ENCODE measurements at places on chromosomes 11 and 22. TPM values are rescaled to one million over a fixed set of nuclear protein-coding genes. Genes with fewer than 3 reads are reported as not detected.

DNA sequence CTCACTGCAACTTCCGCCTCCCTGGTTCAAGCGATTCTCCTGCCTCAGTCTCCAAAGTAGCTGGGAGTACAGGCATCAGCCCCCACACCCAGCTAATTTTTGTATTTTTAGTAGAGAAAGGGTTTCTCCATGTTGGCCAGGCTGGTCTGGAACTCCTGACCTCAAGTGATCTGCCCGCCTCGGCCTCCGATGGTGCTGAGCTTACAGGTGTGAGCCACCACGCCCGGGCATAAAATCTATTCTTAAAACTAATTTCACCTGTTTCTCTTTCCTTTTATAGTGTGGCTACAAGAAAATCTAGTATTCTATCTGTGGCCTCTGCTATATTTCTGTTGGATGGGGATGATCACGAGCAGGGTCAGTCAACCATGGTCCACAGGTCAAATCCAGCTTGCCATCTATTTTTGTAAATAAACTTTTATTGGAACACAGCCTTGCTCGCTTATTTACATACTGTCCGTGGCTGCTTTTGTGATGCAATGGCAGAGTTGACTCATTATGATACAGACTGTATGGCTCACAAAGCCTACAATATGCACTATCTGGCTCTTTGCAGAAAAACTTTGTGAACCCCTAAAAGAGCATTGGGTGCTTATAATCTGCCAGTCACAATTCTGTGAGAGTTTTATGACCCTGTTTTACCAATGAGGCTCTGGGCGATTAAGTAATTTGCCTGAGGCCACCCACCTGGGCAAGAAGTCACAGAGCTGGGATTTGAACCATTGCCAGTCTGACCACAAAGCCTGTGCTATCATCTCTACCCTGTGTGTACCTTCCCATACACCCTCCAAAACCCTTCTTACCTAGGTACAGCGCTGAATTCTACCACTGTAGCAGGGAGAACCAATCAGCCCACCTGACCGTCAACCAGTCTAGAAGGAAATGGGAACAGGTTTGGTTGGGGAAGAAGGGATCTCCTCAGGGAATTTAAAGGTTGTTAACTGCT lies 28.3 kb downstream of the SLC1A2 start:
- no peak for DNase-seq

- DNase-seq: no peak
Observed at GRCh38 chr11:113721462-113722066, 15.5 kb upstream of the TMPRSS5 start.

- no peak for DNase-seq
Observed at GRCh38 chr22:39703091-39703490, 132.5 kb downstream of the CACNA1I start.

DNA sequence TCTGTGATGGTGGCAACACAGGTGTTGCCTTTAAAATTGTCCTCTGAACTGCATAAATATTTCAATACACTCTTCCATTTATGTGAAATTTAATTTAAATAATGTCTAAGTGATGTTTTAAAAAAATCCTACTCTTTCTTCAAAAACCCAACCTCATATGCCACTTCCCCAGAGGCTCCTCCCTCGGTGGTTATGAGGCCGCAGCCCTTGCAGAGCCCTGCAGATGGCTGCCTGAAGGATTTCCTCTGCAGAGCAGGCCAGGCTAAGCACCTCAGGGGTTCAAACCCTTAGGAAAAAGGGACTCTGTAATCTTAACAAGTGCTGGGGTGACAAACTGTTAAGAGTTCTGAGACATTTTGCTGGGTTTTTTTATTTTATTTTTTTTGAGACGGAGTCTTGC lies 25.2 kb downstream of the MORC2 start:
- no peak for DNase-seq

- DNase-seq: no peak
Observed at GRCh38 chr22:36971341-36972125, 47.7 kb downstream of the TST start.

GRCh38 chr11:128513915-128514681 lies 73.3 kb downstream of the ETS1 start:
- DNase-seq: no peak

DNA sequence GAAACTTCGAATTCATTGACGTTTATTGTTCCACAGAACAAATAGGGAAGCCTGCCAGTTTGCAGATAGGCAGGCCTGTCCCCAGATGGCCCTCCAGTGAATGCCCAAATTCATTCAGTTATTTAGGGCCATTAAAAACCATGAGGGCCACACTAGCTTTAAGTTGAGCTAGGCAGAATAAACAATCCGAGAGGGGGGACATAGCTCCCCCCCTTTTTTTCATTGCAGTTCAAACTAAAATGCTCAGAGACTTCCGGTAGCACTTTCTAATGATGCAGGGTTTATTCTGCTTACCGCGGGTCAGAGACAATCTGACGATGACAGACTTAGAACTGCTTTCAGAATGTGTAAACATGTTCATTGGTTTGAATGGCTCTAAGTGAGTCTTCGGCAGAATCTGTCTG lies 72.0 kb downstream of the ZBTB16 start:
- DNase-seq: no peak

DNA sequence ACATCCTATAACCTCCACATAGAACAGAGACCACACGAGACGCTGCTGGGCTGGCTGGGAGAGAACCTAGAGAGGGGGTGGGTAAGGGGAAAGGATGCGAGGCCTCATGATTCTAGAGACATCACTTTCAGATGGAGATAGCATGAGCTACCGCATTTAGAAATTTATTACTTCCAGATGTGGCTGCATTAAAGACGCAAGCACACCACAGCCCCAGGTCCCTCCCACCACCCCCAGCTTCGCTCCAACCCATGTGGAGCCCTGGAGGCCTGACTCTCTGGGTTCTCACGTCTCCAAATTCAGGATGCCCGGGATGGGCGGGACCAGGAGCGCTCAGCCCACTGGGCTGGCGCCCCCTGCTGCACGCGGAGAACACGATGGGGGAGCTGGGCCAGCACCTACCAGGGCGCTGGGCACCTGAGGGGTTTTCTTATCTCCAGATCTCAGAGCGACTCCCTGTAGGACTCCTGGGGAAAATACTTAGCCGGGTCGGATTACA lies 13.6 kb downstream of the MRPL21 start:
- no peak for DNase-seq

GRCh38 chr11:60301178-60301577 lies 20.7 kb downstream of the MS4A4A start:
- DNase-seq: no peak

Gene OSBP2
- 6.2 TPM for polyA plus RNA-seq

Gene TSGA10IP
- not detected for polyA plus RNA-seq

DNA sequence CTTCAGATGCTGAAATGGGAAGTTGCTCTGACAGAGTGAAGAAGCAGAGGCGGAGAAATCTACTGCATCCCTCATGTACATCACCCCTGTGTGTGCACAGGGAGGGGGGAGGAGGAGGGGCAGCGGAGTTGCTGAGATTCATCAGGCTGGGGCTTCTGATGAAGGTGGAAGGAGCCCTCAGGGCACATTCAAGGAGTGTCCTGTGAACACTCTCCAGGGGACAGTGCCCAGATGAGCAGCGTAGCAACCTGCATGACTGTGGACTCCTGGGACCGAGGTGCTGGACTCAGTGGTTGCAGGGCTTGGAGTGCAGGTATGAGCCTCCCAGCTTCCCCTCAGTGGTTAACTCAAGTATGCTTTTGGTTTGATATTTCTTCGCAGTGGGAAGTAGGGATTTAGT lies 257.8 kb upstream of the B3GAT1 start:
- no peak for DNase-seq

DNA sequence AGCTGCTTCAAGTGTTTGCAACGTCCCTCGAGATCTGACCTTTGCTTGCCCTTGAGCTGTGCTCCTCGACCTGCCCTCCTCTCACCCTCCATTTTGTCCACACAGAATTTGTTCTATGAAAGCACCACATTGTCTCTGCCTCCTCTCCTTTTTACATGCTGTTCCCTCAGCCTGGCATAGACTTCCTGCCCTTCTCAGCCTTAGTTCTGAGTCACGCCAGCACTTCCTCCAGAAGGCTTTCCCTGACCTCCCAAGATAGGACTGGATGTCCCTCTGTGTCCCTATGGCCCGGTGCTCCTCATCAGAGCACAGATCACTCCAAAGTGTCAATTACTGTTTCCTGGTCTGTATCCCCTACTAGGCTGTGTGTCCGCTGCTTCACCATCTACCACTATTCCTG lies 16.2 kb downstream of the JHY start:
- DNase-seq: no peak

DNA sequence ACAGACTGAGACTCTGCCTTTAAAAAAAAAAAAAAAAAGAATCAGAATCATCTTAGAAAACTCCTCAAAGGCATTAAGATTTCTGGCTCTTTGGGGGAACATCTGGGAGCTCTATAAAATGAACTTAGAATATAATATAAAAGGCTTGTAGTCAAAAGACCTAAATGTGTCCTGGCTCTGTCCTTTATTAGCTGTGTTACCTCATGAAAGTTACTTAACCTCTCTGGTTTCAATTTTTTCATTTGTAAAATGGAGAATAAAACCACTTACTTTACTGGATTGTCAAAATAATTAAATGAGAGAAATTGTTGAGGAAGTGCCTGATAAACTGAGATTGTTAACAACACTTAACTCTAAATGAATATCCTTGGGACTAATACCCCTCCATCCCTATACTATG lies 81.8 kb downstream of the FAM168A start:
- no peak for DNase-seq

DNA sequence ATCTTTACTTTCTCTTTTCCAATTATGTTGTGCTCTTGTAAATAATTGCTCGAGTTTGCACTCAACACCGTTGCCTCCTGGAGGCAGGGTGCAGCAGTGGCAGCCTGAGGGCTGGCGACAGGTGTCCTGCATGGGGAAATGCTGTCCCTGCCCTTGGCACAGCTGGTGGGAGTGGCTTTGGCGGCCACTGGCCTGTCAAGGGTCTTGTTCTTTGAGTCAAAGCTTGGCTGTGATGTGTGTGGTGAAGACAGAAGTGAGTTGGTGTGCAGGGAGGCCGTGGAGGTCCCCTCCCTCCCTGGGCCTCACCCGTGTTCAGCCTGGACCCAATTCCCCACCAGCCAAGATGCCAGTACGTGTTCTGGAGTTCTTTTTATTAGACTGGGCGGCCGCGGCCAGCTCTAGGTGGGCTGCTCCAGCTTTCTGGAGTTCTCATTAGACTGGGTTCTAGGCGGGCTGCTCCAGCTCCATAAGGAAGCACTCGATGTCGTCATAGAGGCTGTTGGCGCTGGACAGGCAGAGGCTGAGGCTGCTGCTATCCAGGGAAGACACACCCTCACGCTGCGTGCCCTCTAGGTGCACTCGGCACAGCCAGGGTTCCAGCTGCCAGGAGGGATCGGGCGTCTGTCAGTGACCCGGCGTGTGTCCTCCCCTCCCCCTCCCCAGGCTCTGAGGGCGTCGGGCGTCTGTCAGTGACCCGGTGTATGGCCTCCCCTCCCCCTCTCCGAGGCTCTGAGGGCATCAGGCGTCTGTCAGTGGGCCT lies 3.4 kb downstream of the IRF7 start:
- no peak for DNase-seq

Gene OR56A1
- not detected for polyA plus RNA-seq

GRCh38 chr11:114174712-114175495 lies 115.4 kb downstream of the ZBTB16 start:
- DNase-seq: no peak

DNA sequence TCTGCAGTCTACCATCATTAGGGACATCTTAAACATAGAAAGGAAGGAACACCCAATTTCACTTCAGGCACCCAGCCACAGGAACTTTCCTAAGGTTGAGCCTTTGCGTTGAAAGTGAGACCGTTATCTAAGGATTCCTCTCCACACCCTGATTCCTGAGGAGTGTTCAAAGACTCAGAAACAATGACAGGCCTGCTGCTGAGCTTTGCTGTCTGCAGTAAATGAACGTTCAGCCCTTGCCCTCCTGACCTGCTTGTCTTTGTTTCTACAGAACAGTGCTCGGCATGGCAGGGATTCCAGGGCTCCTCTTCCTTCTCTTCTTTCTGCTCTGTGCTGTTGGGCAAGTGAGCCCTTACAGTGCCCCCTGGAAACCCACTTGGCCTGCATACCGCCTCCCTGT lies 7.0 kb downstream of the PRSS23 start:
- no peak for DNase-seq

DNA sequence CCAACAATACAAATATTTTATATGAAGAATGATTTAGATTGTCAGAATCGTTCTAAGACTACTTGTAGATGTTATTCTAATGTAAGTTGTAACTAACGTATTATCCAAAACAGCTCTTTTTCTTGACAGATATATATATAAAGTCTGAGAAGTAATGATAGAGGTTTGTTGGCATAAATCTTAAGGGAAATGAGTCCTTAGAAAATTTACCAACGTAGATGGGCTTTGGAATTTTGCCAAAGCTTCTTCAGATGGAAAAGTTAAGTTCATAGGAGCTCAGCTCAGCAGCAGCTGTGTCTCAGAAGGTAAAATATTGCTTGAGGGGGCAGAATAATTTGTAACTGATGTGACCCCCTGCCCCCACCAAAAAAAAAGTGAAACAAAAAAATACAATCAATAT lies 66.7 kb downstream of the BID start:
- DNase-seq: no peak

- DNase-seq: no peak
Observed at GRCh38 chr11:64881476-64881875, 3.1 kb upstream of the EHD1 start.

GRCh38 chr22:44304354-44304753 lies 8.4 kb downstream of the SHISAL1 start:
- no peak for DNase-seq

GRCh38 chr11:74602637-74603556 lies 10.5 kb downstream of the POLD3 start:
- no peak for DNase-seq
